ENCODE measurements at places on chromosomes 13 and 19.
A peak's percentile ranks its signal among the peaks of the same experiment; 100 is the strongest.

GRCh38 chr13:25905611-25906010 lies 146.2 kb downstream of the SHISA2 start:
- DNase-seq = no peak

DNA sequence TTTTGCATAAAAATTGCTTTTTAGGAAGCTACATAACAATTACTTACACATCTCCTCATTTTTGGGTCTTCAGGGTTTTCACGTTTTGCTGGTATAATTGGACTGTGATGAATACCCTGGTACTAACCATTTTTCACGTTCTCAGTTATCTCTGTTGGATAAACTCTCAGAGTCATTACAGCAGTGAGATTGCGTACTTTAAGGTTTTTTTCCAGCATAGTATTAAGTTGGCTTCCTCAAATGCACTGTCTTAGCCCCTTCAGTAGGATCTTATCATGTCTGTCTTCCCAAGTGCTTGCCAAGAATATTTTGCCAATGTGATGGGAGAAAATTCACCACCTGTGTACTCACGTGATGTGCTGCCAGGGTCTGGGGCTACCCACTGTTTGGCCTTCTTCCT lies 342.5 kb downstream of the TEX29 start:
- DNase-seq = no peak

GRCh38 chr13:20178156-20178555 lies 14.6 kb downstream of the GJB2 start:
- no peak for DNase-seq

GRCh38 chr13:46160471-46161066 lies 21.4 kb downstream of the LCP1 start:
- DNase-seq = peak; percentile 25

GRCh38 chr19:4338441-4339355 lies at the start of gene STAP2:
STAP2 (minus strand) TSS chr19:4338827; CDS start chr19:4338753, 74 bp downstream.
- no peak for DNase-seq

GRCh38 chr13:71803066-71803465 lies 63.9 kb downstream of the DACH1 start:
- DNase-seq = no peak

DNA sequence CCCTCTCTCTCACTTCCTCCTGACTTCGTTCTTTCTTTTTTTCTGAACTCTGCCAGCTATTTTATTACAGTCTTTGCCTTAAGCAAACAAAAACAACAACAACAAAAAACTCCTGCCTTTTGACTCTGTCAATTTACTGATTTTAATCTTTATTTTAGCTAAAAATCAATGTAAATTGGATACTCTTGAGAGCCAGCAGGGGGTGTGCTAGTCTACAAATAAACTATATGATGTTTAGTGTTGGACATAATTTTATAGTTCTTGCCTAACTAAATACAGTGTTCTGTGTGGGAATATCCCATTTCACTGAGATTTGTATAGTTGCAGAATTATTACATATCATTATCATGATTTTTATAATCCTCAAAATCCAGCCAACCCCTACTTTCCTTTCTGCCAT lies 1199.9 kb upstream of the SPRY2 start:
- DNase-seq = no peak

GRCh38 chr19:53461866-53462265 lies 5.7 kb upstream of the ZNF813 start:
- no peak for DNase-seq

- DNase-seq = no peak
Measured at GRCh38 chr19:56341948-56342347, 27.3 kb upstream of the ZSCAN5A start.

- peak; percentile 85 for DNase-seq
Measured at GRCh38 chr19:16078759-16079707, 2.7 kb downstream of the TPM4 start.

GRCh38 chr19:10603084-10603872 lies 16.2 kb upstream of the AP1M2 start:
- DNase-seq = peak; percentile 81

DNA sequence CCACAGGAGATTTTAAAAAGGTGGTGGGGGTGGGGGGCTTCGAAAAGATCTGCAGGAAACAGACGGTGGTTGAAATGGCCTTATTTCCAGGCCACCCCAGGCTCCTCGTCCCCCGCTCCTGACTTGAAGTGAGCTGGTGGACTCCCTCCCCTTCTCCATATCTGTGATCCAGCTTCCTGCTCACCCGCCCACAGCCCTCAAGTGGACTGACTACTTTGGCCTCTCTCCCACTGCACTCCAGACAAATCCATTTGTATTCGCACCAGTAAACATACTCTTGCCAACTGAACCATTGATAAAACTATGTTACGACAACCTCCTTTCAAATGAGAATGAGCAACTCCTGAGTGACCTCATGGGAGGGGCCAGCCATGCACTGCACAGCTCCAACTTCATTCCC lies 259.5 kb downstream of the COL4A1 start:
- no peak for DNase-seq

GRCh38 chr13:99103536-99103935 lies 97.1 kb upstream of the UBAC2 start:
- no peak for DNase-seq

DNA sequence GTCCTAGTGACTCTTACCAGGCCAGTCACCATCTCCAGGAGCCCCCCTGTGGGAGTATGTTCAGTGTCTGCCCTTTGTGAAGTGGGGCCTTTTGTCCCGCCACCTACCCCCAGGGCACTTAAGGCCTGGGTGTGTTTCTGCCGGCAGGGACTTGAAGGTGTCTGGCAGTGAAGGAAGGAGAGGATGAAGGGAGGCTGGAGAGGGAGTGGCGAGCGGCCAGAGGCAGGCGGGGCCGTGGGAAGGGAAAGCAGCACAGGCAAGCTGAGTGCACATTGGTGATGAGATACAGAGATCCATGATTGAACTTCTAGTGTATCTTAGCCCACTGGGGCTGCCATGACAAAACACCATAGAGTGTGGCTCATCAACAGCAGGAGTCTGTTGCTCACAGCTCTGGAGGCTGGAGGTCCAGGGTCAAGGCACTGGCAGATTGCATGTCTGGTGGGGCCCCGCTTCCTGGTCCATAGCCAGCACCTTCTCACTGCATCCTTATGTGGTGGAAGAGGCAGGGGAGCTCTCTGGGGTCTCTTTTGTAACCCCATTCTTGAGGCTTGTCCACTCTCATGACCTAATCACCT lies 17.5 kb downstream of the CUL4A start:
- no peak for DNase-seq

DNA sequence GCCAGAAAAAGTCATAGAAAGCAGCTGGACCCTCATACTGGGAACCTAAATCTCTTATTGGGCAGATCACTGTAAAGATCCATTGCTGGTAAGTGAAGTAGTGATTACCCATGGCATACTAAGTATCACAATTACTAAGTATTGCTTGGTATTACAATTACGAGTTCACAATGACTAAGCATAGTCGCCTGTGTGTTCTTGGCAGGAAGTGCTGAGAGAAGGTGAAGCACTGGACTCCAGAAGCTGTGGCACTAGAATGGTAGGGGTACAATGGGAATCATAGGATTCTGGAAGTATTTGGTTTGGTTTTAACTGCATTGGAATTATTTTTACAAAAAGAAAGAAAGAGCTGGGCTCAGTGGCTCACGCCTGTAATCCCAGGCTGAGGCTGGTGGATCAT lies 20.3 kb downstream of the LGALS16 start:
- DNase-seq = no peak

GRCh38 chr19:39599116-39599515 lies 3.2 kb upstream of the LGALS13 start:
- DNase-seq = no peak

DNA sequence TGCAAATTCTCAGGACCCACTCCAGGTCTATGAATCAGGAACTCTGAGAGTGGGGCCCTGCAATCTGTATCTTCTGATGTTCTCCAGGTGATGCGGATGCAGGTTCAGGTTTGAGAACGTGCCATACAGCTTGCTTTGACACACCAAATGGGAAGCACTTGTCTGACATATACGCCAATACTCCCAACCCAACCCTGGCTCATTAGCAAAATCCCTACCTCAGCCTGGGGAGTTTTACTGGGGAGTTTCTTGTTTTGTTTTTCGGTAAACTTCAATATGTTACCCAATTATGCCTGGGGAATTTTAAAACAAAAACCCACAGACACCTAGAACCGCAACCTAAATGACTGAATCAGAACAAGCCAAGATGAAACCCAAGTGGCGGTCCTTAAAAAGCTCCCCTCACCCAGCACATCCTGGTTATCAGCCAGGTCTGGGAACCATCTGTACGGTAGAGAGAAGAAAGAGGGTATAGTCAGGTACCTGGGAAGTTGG lies 41.2 kb downstream of the ABCC4 start:
- no peak for DNase-seq

DNA sequence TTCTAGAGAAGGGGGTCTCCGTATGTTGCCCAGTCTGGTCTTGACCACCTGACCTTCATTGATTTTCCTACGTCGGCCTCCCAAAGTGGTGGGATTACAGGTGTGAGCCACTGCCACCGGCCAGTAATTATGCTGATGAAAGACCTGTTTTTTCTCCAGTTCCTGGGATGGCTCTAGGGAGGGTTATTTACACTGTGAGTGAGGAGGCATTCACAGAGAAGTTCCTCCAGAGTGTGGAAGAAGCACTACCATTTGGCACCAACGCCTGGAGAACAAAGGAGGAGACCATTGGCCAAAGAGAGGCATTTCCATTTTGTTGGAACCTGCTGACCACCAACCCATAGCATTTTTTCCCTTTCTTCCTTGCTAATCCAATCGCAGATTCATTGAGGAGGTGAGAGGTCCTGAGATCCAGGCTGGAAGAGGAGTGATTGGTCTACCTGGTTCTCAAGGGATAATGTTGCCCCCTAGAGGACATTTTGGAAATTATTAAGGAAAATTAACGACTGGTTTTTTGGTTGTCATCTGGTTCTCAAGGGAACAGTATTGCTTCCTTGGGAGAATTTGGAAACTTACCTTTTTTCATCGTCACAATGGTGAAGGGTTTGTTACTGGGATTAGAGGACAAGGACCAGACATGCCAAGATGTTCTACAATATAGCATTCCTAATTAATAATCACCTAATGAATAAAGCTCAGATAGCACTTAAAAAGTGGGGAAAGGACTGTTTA lies 5.5 kb upstream of the SAE1 start:
- no peak for DNase-seq

GRCh38 chr19:8654591-8655339 lies 24.3 kb downstream of the NFILZ start:
- peak; percentile 58 for DNase-seq

DNA sequence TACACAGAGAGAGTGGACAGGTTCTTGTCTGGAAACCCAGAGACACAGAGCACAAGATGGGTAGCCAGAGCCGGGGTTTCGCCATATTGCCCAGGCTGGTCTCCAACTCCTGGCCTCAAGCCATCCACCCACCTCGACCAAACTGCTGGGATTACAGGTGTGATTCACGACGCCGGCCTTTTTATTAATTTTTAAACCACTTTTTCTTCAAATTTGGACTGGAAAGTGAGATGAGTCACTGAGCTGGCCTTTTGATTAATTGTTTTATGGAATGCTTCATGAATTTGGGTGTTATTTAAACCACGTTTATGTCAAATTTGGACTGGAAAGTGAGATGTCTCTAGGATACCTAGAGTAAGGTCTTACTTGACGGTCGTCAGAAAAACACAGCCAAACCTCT lies 12.1 kb upstream of the IGFL1 start:
- DNase-seq = no peak

- no peak for DNase-seq
Measured at GRCh38 chr13:43965459-43965845, 85.7 kb downstream of the LACC1 start.

DNA sequence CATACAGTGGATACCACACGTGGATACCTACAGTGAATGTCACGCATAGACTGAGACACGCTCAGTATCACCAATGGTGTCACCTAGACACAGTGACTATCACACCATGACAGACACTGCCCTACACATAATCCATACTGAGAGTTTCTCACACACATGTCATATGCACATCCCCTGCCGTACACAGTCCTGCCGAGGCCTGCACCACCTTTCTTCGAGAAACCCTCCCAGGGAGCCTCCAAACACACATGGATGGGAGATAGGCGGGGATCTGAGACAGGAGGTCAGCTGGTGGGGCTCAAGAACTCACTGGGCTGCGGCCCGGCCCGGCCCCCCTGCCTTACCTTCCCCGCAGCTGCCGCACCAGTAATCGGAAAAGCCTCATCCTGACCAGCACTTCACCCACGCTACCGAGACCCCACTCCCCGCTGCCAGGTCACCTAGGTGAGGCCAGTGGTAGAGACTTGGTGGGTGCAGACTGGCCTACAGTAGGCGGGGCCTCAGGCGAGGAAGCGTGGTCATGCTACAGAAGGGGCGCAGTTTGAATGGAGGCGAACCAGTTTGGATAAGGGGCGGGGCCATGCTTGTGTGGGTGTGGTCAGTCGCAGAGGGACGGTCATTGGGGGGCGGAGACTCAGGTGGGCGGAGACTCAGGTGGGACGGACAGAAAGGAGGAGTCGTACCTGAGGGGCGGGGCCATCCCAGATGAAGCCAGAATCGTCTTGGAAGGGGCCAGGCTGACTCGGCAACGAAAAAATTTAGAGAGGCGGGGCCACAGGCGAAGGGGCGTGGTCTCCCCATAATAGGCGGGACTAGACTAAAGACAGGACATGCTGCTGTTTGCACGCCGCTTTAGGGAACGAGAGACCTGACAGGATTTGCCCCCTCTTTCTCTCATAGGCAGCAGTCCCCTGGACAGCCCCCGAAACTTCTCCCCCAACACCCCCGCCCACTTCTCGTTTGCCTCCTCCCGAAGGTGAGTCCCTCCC lies 2.1 kb downstream of the MAST1 start:
- DNase-seq = peak; percentile 53

- no peak for DNase-seq
Measured at GRCh38 chr13:99702687-99703319, 201.5 kb downstream of the TM9SF2 start.

- no peak for DNase-seq
Measured at GRCh38 chr13:20073775-20074174, 87.1 kb downstream of the GJA3 start.

DNA sequence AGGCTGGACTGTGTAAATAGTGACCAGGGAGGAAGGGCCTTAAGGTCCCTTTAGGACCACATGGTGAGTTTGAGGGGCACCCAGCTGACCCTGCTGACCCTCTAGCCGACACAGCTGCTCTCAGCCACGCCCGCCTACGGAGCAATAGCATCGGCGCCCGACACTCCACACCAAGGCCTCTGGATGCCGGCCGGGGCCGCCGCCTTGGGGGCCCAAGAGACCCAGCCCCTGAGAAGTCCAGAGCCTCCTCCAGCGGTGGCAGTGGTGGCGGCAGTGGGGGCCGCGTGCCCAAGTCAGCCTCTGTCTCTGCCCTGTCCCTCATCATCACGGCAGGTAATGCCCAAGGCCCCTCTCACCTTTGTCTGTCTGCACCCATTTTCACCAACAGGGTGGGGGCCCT lies 8.6 kb upstream of the PIK3R2 start:
- DNase-seq = no peak

GRCh38 chr13:30600496-30600895 lies 17.2 kb upstream of the USPL1 start:
- no peak for DNase-seq

GRCh38 chr19:50959731-50960500 lies 7.1 kb upstream of the KLK5 start:
- no peak for DNase-seq

DNA sequence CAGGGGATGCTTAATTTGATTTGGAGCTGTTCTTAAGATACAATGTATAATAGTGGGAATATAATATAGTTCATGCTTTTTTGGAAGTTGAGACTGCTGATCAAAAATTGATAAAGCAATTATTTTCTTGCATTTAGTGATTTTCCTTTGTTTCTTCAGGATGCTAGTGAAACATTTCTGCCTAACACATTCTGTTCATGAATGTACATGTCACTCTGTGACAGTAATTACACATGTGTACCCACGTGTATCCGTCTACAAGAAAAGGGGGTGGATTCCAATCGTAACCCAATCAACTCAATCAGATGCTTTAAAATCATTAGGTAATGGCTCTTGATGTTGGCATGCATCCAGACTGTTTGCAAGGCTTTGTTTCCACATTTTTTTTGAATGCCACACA lies 5.0 kb upstream of the FRY start:
- DNase-seq = no peak

Measured in CD8-positive, alpha-beta memory T cell (primary cell).